ENCODE measurements at places on chromosomes 1 and 21.

GRCh38 chr1:90402893-90403849, 313.9 kb downstream of the BARHL2 start:
- peak; percentile 86 for DNase-seq

- DNase-seq, result no peak
Measured at GRCh38 chr1:160189649-160190625, at the start of gene CASQ1. Gene CASQ1 (plus strand): TSS chr1:160190575. CDS start chr1:160190752, 177 bp downstream.

DNA sequence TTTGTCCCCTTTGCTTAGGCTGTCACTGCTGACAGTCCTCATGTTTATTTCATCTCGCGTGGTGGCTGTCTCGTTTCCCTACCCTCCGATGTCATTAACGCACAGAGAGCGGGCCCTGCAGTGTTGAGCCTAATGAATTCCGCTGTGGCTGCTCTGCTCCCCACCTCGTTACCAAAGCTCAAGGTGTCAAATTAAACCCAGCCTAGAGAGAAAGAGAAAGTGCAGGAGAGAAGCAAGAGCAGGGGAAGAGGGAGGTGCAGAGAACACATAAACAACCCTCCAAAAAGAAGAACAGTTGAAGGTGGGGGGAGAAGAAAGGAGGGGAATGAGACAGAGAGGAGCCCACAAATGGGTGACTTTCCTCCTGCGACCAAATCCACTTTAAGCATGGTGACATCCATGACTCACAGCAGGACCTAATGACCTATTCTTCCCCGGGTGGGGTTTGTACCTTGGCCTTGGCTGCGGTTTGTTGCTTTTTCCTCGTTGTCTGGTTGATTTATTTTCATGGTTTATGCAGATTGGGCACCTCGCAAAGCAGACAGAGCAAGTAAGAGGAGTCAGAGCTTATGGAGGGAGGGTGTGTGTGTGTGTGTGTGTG, 92.5 kb downstream of the PBX1 start:
- DNase-seq, result no peak

GRCh38 chr1:240495601-240496000, 116.4 kb downstream of the GREM2 start:
- DNase-seq, result no peak

GRCh38 chr1:83818916-83819315, 180.0 kb downstream of the TTLL7 start:
- DNase-seq, result no peak

DNA sequence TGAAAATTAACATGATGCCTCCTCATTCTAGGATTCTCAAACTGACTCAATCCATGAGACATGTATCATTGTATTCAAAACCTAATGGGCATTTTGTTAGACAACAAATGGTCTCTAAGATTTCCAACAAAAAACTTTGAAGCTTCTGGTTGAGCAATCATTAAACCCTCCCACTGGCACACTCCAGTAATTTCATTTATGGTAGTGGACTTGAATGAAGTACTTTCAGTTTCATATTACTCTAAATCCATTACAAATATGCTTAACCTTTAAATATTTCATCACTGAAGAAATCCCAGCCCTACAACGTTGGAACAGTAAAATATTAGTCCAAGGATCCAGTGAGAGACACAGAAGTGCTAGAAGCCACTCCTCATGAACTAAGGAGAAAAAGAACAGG, 43.5 kb downstream of the GBP6 start:
- DNase-seq, result no peak

GRCh38 chr1:207405814-207406213, 48.3 kb upstream of the CR2 start:
- no peak for DNase-seq

DNA sequence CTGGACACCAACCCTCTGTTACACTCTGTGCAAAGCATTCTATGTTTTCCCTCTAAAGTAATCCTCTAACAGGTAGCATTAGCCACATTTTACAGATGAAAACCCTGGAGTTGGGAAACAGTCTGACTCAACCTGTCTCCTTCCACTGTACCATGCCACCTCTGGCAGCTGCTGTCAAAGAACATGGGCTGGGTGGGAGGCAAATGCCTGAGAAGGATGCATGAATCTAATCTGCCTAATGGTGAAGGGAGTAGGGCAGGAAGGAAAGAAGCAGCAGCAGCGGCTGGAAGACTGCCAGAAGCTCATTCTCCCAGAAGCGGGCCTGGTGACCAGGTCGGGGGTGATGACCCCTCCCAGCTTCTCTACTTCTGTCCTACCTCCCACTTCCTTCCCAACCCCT, 21.7 kb downstream of the LRRC71 start:
- no peak for DNase-seq

DNA sequence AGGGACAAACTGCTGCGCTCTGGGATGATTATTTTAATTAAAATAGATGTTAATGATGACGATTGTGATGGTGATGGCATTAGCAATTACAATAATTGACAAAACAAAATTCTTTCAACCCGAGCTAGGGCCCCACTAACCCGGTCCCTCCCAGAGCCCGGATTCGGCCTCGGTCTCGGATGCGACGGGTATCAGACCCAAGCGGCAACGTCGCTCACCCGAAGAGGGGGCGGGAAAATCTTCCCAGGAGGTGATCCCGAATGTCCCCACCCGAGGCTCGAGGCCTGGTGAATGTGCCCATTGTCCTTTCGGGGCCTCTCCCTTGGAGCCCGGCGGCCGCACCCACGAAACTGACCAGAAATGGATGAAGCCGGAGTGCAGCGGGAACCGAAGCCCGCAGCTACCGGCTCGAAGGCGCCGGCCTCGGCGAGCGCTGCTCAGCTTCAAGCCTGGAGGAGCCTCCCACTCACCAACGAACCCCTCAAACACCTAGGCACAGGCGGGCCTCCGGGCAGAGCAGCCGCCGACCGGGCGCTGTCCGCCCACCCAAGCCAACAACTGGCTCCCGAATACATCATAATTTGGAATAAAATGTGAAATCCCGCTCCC, 1.2 kb downstream of the TAL1 start:
- no peak for DNase-seq

DNA sequence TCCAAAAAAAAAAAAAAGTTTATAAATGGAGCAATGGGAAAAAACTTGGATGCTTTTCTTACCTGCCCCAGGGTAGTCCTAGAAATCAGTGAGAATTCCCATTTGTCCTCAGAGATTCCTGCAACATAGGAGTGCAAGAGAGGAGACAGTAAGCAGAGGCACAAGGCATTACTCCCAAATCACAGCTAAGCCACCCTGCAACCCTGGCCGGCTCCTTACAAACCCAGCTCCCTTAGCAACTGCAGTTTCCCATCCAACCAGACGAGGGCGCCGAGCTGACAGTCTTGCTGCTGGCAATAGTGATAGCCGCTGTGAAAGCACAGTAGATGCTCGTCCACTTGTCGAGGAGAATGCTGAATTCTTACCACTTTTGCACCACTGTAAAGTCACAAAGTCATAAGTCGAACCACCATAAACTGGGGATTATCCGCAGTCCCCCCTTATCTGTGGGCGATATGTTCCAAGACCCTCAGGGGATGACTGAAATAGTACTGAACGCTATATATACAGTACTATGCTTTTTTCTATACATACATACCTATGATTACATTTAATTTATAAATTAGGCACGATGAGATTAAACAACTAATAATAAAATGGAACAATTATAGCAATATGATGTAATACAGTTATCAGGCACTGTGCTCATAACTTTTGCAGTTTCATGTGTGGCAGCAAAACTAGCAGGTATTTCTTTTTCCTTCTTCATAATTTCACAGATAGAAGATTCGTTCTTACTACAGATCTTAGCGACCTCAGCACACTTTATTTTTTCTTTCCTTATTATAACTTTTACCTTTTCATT, 6.0 kb upstream of the PITHD1 start:
- DNase-seq, result peak; percentile 36

GRCh38 chr1:211478376-211478775, 13.6 kb downstream of the RD3 start:
- no peak for DNase-seq

GRCh38 chr1:241228339-241228738, 128.7 kb downstream of the RGS7 start:
- no peak for DNase-seq

GRCh38 chr21:16535626-16536025, 805.8 kb downstream of the USP25 start:
- DNase-seq, result no peak

DNA sequence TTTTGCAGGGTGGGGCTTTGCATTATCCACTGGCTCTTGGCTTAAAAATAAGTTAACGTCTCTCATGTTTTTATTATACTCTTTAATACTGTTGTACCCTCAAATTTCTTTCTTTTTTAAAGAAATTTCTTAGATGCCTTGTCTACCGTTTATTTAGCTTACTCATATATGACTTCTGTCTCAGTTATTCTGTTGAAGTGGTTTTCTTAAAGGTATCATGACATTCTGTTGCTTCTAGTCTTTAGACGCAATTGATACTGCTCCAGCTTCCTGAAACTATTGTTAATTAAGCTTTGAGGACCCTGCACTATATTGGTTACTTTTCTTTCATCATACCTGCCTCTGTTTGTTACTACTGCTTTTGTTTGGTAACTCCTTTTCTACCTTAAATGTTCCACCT, 11.7 kb downstream of the PKN2 start:
- DNase-seq, result no peak

DNA sequence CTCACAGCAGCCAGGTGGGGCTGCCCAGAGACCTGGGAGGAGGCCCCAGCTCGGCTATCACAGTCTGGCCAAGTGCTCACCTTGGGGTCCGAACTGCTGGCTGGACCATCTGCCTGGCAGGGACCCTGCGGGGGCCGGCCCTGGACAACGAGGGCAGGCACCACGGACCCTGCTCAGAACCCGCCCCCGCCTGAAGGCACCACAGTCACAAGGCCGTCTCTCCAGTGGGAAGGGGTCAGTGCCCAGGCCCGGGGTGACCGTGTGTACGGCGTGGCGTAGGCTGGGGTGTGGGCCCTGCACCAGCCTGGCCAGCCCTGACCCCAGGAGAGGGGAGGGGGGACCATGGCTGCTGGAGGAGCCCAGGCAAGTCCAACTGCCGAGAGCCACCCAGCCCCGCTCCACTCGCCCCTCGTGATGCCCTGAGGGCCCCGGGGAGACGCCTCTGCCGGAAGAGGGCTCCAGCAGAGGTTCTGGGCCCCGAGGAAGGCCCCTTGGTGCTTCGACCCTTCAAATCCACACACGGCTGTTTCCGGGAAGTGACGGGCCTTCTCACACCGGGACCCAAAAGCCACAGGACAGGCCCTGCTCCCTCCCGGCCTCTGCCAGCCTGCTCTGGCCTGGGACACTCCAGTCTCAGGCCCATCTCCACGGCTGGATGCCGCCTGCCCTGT, 11.2 kb upstream of the RNF223 start:
- no peak for DNase-seq

- DNase-seq, result no peak
Measured at GRCh38 chr1:3080053-3080955, 11.3 kb downstream of the PRDM16 start.

- peak; percentile 78 for DNase-seq
Measured at GRCh38 chr1:183191833-183192232, 5.8 kb downstream of the LAMC2 start.

DNA sequence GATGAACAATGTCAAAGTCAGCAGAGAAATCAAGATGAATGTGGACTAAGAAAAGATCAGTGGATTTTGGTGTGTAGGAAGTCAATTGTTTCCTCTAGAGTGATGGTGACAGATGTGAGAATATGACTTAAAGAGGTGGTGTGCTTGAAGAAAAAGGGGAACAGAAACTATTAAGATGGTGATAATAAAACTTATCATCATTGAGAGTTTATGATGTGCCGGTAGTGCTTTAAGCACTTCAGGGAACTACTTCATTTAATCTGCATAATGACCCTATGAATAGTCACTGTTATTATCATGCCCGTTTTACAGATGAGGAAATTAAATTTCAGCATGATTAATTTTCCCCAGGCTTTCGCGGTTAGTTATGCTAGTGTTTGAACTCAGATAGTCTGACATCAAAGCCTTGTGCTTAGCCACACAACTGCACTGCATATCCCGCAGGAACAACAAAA, 246.9 kb upstream of the LRRC7 start:
- no peak for DNase-seq

- DNase-seq, result no peak
Measured at GRCh38 chr1:1569341-1569740, 5.3 kb downstream of the SSU72 start.

DNA sequence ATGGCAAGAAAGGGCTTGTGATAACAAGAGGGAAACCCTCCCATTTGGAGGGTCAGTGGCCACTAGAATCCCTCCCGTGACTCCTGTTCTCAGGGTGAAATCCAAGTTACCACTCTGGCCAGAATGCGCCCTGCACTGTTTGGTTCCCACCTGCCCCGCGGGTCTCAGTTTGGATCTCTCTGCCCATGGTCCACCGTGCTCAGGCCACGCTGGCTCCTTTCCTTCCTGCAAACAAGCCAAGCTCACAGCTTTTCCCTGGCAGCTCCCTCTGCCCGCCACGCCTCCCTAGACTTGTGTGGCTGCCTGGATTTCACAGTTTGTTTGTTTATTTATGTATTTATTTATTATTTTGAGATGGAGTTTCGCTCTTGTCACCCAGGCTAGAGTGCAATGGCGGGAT, 179.5 kb upstream of the VAMP3 start:
- DNase-seq, result no peak

DNA sequence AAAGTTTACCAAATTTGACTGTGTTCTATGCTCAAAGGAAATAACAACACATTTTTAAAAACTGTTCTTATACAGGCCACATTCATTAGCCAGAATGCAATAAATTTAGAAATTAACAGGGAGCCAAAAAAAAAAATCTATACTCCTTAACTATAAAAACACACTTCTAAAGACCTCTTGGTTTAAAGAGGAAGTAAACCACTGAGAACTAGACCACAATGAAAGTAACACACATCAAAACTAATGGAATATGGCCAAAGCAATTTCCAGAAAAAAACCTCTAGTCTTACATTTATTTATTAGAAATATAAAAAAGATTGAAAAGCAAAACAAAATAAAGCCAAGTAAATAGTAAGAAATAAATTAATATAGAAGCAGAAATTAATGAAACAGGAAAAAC, 48.9 kb upstream of the GADD45A start:
- no peak for DNase-seq

GRCh38 chr1:66998972-66999371, 55.0 kb downstream of the SLC35D1 start:
- no peak for DNase-seq

DNA sequence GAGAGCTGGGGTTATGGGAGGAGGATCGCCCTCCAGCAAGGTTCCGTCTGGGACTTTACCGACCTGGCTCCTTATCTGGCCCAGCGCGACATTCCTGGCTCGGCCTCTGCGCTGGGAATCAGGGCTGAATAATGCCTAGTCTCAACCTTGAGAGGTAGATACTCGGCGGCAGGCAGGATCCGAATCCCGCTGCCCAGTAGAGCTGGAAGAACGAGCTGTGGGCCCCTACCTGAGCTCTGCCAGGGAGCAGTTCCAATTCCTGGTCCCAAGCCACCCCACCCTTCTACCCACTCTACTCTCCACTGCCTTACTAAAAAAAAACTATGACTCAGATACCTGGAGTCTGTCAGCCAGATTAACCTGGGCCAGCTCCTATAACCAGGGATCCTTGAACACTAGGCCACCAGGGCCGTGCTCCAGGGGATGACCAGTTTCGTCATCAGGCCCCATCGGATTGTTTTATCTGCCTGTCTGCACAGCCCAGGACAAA, 53.6 kb downstream of the RHBG start:
- DNase-seq, result no peak

- no peak for DNase-seq
Measured at GRCh38 chr1:150118716-150119115, 31.0 kb upstream of the PLEKHO1 start.

All from fibroblast of skin of left biceps (primary cell).